Dermis microvascular lymphatic vessel endothelial cell (primary cell): ENCODE measurements at places on chromosomes 1 and 21. TPM values are rescaled to one million over a fixed set of nuclear protein-coding genes. Genes with fewer than 3 reads are reported as not detected.

The SPRR2E gene
- not detected in 2 replicates for total RNA-seq

The UBL4B gene
- total RNA-seq, result not detected in 2 replicates

The SPATA45 gene
- not detected in 2 replicates for total RNA-seq

The FAM72B gene
- total RNA-seq, result 2.3 and 3.0 TPM in 2 replicates

The RIIAD1 gene
- total RNA-seq, result not detected in 2 replicates

The LPGAT1 gene
- 35.6 and 37.9 TPM in 2 replicates for total RNA-seq

The RIMKLA gene
- total RNA-seq, result under 0.01 TPM in 2 replicates

The LRRIQ3 gene
- 0.13 and 0.51 TPM in 2 replicates for total RNA-seq

The XCL1 gene
- total RNA-seq, result not detected in 2 replicates

The TMEM269 gene
- total RNA-seq, result under 0.01 TPM in 1 of 2 replicates, not detected in the other

The TRABD2B gene
- total RNA-seq, result under 0.01 TPM in 1 of 2 replicates, not detected in the other

The NBPF9 gene
- total RNA-seq, result 10.3 and 13.4 TPM in 2 replicates

The LGR6 gene
- not detected in 2 replicates for total RNA-seq
